ENCODE measurements at places on chromosomes 3 and 15.

GRCh38 chr3:42056840-42057239 lies 34.3 kb upstream of the TRAK1 start:
- no peak for DNase-seq

GRCh38 chr3:72162649-72163184 lies 377.8 kb upstream of the PROK2 start:
- DNase-seq, result no peak

DNA sequence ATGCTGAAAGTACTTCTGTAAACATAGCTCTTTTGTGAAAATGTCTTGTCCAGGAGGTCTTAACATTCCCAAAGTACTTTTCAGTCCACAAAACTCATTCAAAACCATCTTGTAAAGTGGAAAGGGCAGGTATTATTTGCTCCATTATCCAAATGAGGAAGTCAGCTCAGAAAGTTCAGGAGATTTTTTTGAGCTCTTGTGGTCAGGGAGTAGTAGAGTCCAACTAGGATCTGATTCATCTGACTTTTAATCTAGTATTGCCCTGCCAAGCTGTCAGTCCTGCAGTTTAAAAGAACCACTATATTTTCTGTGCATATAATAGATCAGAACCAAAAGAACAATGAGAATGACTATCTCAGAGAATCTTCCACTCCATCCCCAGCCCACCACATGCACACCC lies 83.5 kb downstream of the FOXB1 start:
- DNase-seq, result no peak

DNA sequence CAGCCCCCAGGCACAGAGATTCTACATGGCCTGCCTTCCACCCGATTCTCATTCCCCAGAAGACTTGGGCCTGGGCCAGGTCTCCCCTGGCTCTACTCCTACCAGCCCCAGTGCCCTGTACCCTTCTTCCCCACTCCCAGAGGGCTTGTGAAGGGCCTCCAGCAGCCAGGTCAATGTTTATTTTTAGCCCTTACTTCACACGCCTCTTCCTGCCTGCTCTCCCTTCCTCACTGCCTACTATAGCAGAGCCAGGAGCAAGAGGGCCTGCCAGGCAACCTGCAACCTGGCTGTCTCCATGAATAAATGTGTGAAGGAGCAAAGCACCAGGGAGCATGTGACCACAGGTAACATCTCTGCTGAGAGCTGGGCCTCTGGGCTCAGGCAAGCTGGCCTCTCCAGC lies 26.4 kb upstream of the APEH start:
- no peak for DNase-seq

GRCh38 chr3:851098-851790 lies 241.6 kb upstream of the CNTN6 start:
- DNase-seq, result no peak

GRCh38 chr3:30847592-30847991 lies 46.9 kb downstream of the GADL1 start:
- no peak for DNase-seq

- DNase-seq, result no peak
These were observed 159.2 kb upstream of the SLCO3A1 start for GRCh38 chr15:91694131-91694830.

- DNase-seq, result no peak
These were observed 859.6 kb downstream of the EPHA3 start for GRCh38 chr3:89966877-89967665.

DNA sequence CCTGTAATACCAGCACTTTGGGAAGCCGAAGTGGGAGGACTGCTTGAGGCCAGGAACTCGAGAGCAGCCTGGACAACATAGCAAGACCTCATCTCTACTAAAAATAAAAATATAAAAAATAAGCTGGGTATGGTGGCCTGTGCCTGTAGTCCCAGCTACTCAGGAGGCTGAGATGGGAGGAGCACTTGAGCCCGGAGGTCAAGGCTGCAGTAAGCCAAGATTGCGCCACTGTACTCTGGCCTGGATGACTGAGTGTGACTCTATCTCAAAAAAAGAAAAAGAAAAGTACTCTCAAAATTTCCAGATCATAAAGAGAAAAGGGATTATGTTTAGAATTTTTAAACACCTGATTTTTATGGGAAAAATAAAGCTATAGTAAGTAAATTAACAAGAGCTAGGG lies 24.1 kb downstream of the SLC51A start:
- DNase-seq, result no peak

GRCh38 chr15:57111002-57111401 lies 192.6 kb downstream of the TCF12 start:
- no peak for DNase-seq

DNA sequence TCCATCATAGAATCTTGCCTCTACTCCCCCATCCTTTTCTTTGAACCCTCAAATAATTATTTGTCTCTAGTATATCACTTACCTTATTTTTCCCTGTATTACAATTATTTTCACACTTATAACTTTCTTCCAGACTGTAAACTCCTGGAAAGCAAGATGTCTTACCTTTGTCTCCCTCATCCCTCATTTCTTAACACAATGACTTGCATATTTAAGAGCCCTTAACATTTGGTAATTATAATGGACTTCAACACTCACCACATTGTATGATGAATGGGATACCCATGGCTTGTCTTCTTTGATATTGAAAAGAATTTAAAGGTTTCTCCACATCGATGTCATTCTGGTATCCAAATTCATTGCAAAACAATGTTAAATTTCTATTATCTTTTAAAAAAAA lies 81.4 kb upstream of the GUCA1C start:
- no peak for DNase-seq

- no peak for DNase-seq
These were observed 2.8 kb upstream of the MUC20 start for GRCh38 chr3:195717852-195718476.

DNA sequence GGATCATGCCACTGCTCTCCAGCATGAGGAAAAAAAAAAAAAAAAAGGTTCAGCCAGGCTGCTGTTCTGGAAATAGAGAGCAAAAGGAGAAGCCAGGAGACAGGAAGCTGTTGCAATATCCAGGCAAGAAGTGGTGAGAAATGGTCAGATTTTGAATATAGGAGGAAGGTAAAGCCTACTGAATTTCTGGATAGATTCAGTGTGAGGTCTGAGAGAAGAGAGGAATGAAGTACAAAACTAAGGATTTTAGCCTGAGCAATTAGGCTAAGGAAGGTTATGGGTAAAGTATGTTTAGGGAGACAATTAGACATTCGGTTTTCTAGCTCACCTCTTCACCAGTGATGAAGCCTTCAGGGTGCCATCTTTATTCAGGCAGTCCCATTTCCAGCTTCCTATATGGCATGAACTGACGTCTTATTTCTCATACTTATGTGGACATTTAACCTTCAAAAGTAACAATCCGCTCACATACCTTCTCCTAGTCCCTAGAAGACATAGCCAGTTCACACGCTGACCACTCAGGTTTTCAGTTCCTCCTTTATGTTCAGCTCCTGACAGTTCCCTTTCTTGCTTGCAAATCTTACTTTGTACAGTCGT lies 57.2 kb downstream of the KIF9 start:
- no peak for DNase-seq

Data from GM12892 (cell line).